ENCODE measurements at places on chromosomes 12 and 14.

DNA sequence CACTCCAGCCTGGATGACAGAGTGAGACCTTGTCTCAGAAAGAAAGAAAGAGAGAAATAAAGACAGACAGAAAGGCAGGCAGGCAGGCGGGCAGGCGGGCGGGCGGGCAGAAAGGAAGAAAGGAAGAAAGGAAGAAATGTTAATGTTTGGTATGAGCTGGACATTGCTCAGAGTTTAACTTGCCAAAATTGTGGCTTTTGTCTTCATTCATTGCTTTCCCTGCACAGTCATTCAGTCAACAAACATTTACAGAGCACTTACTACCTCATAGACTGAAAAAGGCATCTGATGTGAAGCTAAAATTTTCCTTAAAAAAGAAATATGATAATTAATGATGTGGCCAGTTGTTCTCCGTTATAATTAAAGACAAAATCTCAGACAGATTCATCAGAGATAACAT is 247.1 kb downstream of the SPTSSA start:
- no peak for DNase-seq

- DNase-seq, result no peak
Measured at GRCh38 chr14:67749341-67750084, 47.8 kb downstream of the RDH12 start.

DNA sequence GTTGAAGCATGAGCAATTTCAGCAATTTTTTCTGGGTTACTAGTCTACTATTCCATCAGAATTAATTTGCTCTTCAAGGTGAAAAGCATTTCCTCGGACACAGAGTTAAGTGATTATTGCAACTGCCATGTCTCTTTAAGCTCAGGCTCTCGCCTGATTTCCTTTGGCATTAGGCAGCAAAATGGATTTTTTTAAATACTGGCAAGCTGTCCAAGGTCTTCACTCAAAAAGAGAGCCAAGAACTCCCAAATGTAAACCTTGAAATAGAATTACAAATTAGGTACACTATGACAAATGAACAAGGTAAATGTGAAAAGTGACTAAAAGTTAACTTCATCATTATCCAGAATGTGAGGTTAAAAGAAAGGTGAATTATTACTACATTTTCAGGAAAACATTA is 111.9 kb downstream of the GARIN6 start:
- DNase-seq, result no peak

DNA sequence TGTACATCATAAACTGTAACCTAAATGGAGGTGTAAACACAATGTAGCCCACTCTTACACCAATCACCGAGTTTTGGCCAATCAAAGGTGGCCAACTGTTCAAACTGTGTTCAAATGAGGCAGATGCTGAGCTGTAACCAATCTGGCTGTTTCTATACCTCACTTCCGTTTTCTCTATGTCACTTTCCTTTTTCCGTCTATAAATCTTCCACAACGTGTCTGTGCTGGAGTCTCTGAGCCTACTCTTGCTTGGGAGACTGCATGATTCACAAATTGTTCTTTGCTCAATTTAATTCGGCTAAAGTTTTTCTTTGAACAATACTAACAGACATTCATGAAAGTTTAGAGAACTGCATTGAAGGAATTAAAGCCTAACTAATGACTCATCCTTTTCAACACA is 547.1 kb upstream of the USP15 start:
- DNase-seq, result peak; percentile 7

- peak; percentile 91 for DNase-seq
Measured at GRCh38 chr14:76955575-76956315, 72.8 kb downstream of the IRF2BPL start.

DNA sequence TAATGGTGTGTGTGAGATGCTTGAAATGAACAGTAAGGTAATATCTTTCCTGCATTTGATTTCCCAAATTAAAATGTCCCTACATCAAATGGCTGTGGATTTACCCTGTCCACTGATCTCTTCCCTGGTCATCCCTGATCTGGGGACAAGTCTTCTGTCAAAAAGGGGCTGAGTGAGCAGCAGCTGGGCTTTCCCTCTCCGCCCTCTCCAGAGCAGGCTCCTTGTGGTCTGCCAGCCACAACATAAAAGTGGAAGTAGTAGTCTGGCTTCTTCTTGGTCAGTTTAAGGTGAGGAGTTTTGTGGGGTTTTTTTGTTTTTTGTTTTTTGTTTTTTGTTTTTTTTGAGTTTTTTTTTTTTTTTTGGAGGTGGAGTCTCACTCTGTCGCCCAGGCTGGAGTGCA is 25.2 kb upstream of the PLXNC1 start:
- DNase-seq, result peak; percentile 83

- peak; percentile 46 for DNase-seq
Measured at GRCh38 chr12:65918021-65918420, 93.7 kb downstream of the HMGA2 start.

DNA sequence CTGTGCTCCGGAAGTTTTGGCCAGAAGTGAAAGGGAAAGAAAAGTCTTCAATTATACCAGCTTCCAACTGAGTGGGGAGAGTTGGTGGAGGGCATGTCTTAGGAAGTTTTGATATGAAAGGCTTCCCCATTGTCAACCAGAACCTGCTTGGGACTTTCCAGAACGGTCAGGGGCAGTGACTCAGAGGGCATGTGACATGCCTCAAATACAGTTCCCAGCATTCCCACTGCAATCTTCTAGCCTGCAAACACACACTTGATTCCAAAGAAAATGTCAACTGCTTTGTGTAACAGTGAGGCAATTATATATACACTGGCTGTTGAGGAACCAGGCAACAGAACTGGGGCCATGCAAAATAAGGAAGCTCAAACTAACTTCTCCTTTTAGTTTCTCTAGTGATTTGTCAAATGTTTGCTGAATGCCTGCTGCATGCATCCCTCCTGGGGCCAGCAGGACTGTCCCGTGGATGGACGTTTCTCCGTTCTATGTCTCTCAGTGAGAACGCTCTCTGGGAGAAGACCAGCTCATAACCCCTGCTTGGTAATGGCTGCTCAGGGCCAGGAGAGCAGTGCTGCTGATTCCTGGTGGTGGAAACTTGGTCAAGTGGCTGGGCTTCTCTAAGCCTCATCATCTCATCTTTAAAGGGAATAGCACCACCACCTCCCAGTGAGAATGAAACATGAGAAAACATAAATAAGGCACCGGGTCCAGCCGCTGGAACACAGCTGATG is 18.3 kb downstream of the SLC25A47 start:
- peak; percentile 98 for DNase-seq

GRCh38 chr12:79415321-79415720 is 275.4 kb downstream of the PAWR start:
- DNase-seq, result no peak

- no peak for DNase-seq
Measured at GRCh38 chr12:52250048-52250990, 17.3 kb downstream of the KRT7 start.

GRCh38 chr12:124754949-124755800 is 108.5 kb downstream of the SCARB1 start:
- peak; percentile 90 for DNase-seq

DNA sequence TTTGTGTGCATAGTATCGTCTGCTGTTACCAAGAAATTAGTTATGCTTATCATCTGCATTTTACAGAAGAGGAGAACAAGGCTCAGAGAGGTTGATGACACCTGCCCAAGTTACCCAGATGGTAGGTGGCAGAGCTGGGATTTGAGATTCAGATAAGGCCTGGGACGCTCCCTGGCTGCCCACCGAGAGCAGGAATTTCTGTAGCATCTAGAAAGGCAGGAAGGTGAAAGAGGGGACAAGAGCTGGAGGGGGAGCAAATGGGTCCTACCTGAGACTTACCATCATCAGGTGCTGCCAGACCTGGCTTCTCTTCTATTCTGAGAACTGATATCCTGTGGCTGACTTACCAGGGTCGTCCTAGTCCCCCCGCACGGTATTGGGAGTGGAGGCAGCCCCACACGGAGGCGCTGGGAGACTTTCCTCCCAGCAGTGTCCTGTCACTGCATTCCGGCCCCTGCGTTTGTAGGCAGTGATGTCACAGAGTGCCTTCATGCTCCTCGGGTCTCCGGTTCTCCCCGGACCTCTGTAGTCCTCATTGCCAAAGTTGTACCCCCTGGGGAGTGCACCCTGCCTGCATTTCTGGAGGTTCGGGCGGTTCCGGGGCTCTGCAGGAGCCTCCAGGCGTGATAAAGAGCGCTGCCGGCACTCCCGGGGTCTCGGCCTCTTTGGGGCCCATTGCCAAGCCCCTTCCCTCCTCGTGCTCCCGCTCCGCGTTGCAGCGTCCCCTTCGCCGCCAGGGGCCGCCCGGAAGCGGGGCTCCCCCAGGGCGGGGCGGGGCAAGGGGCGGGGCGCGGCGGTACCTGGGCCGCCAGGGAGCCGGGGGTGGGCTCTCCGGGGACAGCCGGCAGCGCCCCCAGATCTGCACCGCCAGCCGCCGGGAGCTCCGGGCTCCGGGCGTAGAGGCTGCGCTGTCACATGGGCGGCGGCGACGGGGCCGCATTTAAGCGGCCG is at the start of gene CABP1:
TSS of gene CABP1 (plus strand) at position 856 of the 951 bp plus-strand sequence. CDS start at position 916, 60 bp downstream.
- DNase-seq, result no peak

DNA sequence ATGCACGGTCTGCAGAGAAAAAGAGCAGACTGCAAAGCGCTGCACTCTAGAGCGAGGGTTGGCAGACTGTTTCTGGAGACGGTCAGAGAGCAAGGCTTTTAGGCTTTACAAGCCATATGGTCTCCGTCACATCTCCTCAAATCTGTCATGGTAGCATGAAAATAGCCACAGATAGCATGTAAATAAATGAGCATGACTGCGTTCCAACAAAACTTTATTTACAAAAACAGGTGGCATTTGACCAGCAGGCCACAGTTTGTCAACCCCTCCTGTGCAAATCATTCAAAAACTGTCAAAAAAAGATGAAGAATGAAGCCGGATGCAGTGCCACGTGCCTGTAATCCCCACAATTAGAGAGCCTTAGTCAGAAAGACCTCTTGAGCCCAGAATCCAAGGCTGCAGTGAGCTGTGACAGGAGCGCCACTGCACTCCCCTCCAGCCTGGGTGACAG is 18.9 kb downstream of the SYNE3 start:
- no peak for DNase-seq

GRCh38 chr14:61470261-61470960 is 149.0 kb downstream of the PRKCH start:
- no peak for DNase-seq

DNA sequence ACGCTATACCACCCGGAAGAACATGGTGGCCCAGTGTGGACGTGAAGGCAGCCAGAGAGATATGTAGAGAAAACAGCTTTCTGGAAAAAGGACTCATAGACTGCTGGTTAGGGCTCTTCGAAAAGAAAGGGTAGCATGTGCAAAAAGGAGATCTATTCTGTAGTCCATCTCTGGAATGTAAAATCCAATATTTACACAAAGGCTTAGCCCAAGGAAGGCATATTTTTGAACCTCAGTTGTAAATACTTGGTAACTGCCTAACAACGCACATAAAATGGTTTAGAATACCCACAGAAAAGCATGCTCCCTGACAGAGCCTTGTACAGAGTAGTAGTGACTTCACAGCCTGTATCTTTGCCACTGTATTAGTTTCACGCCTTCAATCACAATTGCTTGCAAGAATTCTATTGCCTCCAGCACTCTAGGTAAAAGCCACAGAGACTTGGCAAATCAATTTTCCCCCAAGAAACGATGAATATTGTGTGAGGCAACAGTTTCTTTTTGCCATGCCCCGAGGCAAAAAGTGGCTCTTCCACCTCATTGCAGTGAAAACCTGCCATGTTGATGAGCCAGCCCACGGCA is 59.2 kb downstream of the TRIM9 start:
- DNase-seq, result no peak

GRCh38 chr12:53560351-53560750 is 53.1 kb upstream of the NPFF start:
- no peak for DNase-seq
